ENCODE measurements at places on chromosomes 16 and 17. TPM values are rescaled to one million over a fixed set of nuclear protein-coding genes. Genes with fewer than 3 reads are reported as not detected.

Gene OR3A3
- not detected for polyA plus RNA-seq

Gene MYADML2
- polyA plus RNA-seq, result 2.9 TPM

Gene KRTAP1-1
- polyA plus RNA-seq, result not detected

Gene XAF1
- polyA plus RNA-seq, result 17.3 TPM

Gene C1QTNF8
- 0.29 TPM for polyA plus RNA-seq

Gene ARHGDIG
- polyA plus RNA-seq, result 120 TPM

Gene FOXC2
- 31.1 TPM for polyA plus RNA-seq

Gene IGF2BP1
- 6.6 TPM for polyA plus RNA-seq

Gene PSMB3
- 120 TPM for polyA plus RNA-seq

Gene ZSCAN10
- not detected for polyA plus RNA-seq

Gene KRT33A
- polyA plus RNA-seq, result not detected

Gene KRTAP2-2
- not detected for polyA plus RNA-seq

Gene SYT17
- polyA plus RNA-seq, result 35.1 TPM

Gene ABCC6
- polyA plus RNA-seq, result 1.3 TPM

Gene FA2H
- polyA plus RNA-seq, result 20.4 TPM

Gene SLC2A4
- polyA plus RNA-seq, result 0.48 TPM

Gene PMP22
- polyA plus RNA-seq, result 83.0 TPM

Gene HSPB9
- polyA plus RNA-seq, result 0.51 TPM

Gene YBX2
- polyA plus RNA-seq, result 4.2 TPM

Gene PPP1R1B
- 20.2 TPM for polyA plus RNA-seq

Gene WNT3
- 17.1 TPM for polyA plus RNA-seq

Gene KRT40
- 0.27 TPM for polyA plus RNA-seq

Gene TPSG1
- 0.89 TPM for polyA plus RNA-seq

Gene KREMEN2
- polyA plus RNA-seq, result 1.6 TPM

Gene EVI2A
- 41.1 TPM for polyA plus RNA-seq

Gene QPRT
- 40.3 TPM for polyA plus RNA-seq

Gene RDM1
- polyA plus RNA-seq, result 2.5 TPM

Gene TADA2A
- 30.6 TPM for polyA plus RNA-seq

Gene CTRB2
- polyA plus RNA-seq, result 0.24 TPM

Gene RABEP2
- polyA plus RNA-seq, result 25.8 TPM

Gene TEDC2
- 12.0 TPM for polyA plus RNA-seq

Gene HES7
- polyA plus RNA-seq, result 2.5 TPM

Gene NHLRC4
- polyA plus RNA-seq, result 0.73 TPM

Gene TOB1
- 37.1 TPM for polyA plus RNA-seq

Gene CTRB1
- polyA plus RNA-seq, result not detected

Gene ZACN
- 59.0 TPM for polyA plus RNA-seq

Gene WSB1
- polyA plus RNA-seq, result 335 TPM

Gene GPR142
- 0.86 TPM for polyA plus RNA-seq

Gene PRSS21
- not detected for polyA plus RNA-seq

Gene C17orf67
- polyA plus RNA-seq, result 2.7 TPM

Gene KRTAP17-1
- polyA plus RNA-seq, result not detected

Gene EPX
- 0.75 TPM for polyA plus RNA-seq

Measured in spinal cord (tissue), 10 donors.